ENCODE measurements at places on chromosomes 2 and 18.

DNA sequence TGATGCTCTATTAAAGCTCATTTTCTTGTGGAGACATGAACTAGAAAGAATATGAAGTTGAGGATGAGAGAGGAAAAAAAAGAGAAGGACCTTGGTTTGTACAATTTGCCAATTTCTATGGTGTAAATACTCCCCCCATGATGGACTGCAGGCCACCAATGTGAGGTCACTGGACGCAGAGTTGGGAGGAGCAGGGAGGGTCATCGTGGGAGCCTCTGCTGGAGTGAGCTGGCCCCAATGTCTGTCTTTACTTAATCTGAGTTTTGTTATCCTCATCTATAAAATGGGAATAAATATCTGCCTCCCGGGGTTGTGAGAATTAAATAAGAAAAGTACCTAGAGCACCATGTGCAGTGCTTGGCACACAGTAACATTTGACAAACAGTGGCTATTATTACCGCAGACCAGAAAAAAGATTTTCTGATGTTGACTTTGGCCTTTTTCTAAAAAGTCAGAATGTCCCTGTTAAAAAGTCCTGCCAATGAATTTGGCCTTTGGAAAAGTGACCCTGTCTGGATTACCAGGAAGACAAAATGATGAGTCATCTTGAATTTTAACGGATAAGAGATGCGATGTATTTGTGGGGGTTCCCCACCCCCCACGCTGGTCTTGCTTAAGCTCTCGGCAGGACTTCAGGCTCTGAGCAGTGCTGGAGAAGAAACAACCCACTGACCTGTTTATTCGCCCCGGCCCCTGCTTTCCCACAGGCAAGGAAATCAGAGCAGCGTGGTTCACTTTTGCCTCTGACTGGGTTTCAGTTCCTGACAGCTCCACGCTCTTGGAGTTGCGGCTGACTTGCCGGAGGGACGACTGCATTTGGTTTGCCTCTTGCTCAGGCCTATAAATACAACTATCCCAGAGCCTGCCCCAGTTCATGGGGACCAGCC is 50.3 kb upstream of the FOSL2 start:
- DNase-seq, result no peak

DNA sequence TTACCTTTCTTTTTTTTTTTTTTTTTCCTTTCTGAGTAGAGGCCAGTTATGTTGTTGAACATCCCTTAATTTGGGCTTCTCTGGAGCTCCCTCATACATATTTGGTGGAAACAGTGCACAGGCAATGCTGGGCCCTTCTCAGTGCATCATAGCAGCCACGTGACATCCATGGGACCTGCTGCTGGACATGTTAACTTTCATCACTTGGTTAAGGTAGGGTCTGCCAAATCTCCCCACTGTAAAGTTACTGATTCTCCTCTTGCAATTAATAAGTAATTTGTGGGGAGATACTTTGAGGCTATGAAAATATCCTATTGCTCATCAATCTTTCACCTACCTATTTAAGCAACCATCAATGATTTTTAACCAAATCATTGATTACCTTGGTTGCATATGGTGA is 211.5 kb upstream of the LYPD1 start:
- no peak for DNase-seq

- no peak for DNase-seq
Observed at GRCh38 chr2:119826370-119826961, 66.7 kb downstream of the PTPN4 start.

DNA sequence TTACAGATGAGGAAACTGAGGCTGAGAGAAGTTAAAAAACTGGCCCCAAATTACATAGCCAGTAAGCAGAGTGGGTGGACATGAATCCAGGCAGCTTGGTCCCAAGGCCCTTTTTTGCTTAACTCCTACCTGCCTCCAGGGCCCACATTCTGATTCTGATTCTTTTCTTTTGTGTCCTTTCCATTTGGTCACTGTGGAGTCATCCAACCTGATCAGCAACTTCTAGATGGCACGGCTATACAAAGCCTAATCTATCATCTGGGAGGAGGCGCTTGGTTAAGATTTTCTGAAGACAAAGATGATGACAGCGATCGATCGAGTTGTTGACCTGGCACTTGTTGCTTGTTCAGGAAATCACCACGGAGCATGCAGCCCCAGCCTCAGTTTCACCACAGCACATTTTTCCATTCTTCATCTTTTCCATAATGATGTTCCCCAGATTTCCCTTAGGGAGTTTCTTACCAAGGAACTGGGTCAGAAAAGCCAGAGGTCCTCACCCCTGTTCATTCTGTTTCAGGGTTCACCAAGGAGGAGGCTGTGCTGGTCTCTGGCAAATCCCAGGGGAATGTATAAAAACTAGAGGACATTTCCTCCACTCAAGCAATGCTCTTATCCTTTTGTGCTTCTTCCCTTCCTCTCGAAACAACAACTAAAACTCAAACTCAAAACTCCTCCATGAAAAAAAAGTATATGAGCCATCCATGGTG is 6.9 kb upstream of the IGFBP2 start:
- no peak for DNase-seq

DNA sequence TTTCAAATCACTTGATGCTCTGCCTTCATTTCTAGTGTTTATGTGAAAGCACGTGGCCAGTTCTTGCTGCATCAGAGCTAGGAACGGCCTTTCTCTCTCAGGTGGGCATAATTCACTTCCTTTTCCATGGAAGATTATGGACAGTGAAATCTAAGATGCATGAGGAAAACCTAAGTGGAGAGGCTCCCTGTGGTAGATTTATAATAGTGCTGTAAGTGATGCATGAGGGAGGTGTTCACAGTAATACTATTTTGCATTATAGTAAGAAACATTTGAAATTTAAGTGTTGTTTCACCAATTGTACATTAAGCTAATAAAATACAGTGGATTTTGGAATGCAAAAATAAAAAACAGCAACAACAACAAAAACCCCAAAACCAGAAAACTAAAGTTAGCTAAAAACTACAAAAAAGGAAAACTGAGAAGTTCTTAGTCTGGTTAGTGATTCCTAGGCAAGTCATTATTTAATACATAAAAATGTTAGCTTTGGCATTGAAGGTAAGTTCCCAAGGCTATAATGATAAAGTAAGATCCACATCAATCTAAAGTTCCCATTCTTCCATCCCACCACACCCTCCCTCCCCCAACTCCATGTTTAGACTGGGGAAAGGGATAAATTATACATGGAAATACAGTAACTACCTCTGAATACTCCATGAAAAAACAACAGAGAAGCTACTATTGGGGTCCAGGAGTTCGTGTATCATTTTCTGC is 153.9 kb downstream of the NAPG start:
- no peak for DNase-seq

GRCh38 chr2:97870396-97870843 is 125.3 kb downstream of the TMEM131 start:
- no peak for DNase-seq

GRCh38 chr18:48803518-48803917 is 147.2 kb downstream of the SMAD7 start:
- DNase-seq, result no peak

DNA sequence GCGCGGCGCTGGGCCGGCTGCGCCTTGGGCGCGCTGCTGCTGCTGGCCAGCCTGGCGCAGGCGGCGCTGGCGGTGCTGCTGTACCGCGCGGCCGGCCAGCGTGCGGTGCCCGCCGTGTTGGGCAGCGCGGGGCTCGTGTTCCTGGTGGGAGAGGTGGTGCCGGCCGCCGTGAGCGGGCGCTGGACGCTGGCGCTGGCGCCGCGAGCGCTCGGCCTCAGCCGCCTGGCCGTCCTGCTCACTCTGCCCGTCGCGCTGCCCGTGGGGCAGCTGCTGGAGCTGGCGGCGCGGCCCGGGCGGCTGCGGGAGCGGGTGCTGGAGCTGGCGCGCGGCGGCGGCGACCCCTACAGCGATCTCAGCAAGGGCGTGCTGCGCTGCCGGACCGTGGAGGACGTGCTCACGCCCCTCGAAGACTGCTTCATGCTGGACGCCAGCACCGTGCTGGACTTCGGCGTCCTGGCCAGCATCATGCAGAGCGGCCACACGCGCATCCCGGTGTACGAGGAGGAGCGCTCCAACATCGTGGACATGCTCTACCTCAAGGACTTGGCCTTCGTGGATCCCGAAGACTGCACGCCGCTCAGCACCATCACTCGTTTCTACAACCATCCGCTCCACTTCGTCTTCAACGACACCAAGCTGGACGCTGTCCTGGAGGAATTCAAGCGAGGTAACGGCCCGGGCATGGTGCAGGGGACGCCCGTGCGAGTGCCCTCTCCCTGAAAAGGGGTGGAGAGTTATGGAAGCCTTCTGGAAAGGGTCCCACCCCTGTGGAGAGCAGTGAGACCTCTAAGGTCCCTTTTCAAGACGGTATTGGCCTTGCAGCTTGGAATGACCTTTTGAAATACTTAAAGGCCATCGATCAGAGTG is 1.0 kb downstream of the CNNM3 start:
- DNase-seq, result no peak

DNA sequence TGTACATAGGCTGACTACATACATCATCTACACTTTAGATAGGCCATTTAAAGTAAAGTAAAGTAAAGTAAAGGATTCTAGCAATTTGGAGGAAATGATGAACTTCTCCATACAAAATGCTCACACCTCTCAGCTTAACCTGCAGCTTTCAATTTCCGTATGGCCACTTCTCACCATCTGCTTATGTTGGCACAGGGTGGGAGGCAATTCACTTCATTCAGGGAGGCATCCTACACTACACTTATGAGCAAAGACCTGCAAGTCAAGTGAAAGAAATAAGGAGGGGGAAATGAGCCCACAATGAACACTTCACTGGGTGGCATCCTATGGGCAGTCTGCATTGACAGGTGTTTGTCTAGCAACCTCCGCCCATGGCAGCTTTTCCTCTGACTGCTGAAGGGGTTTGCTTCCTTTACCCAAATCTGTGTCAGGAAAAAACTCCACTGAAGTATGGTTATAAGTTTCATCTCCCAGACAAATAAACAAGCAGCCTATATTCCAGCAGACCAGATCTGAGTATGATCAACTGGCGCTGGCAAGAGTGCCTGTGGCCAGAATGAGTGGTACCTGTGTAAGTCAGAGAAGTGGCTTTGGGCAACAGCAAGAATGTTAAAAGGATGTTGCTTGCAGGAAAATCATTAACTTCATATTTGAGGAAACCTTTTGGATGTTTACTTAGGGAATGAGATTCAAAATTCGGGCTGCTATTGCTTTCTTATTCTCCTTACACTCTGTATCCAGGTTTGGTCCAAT is 449.1 kb downstream of the TGIF1 start:
- no peak for DNase-seq

- no peak for DNase-seq
Observed at GRCh38 chr2:144943986-144944385, 424.1 kb upstream of the ZEB2 start.

GRCh38 chr2:226665306-226665831 is 134.3 kb downstream of the IRS1 start:
- DNase-seq, result no peak

- no peak for DNase-seq
Observed at GRCh38 chr2:82339805-82340204, 2035.3 kb upstream of the LRRTM1 start.

- peak; percentile 15 for DNase-seq
Observed at GRCh38 chr2:241339839-241340630, 16.1 kb upstream of the FARP2 start.

DNA sequence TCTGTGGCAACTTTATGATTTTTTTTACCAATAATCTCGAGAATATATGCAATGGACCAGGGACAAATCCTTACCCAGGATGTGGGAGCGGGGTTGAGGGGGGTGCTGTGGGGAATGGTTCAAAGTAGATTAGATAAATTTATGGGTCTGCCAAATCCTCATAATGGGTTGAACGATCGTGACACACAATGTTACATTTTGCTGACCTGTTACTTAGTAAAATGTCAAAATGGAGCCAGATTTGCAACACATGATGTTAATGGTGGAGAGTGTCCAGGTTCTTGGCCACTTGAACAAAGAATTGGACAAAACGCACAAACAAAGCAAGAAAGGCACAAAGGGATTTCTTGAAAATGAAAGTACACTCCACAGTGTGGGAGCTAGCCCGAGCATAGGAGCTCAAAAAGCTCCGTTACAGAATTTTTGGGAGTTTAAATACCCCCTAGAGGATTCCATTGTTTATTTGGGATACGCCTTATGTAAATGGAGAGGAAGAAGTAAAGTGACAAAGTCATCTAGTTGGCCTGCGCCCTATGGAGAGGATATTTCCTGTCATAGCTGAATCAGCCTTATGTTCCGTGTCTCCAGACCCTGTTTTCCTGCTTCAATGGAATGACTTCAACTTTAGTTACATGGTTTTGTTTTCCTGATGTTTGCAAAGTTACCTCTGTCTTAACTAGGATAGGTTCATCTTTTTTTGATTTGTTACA is 776.0 kb downstream of the DCC start:
- no peak for DNase-seq

DNA sequence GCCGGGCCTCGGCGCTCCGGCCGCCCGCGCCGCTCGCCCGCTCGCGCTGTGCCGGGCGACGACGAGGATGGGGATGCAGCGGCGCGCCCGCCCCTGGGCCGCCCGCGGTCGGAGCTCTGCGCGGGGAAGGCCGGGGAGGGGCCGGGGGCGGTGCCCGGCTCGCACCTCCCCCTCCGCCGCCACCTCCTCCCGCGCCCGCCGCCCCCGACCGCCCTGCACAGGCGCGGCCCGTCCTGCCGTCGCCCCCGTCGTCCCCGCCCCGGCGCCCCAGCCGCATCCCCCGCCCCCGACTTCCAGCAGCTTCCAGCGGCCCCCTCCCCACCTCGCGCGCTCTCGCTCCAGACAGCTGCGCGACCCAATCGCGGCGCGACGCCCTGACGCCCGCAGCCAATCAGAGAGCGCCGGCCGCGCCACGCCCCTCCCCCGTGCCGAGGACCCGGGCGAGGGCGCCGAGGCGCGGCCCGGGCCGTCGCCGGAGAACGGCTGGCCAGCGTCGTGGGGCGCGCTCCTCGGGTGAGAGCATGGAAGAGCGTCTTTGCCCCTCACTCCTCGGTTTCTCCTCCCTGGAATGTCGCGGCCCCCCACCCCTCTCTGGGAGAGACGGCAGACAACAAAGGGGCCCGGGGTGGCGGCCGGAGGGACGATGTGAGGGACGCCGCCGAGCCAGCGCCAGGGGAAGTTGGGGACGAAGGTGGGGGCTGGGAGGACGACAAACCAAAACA is at the start of gene MBOAT2:
TSS of gene MBOAT2 (minus strand) at position 69 of the 722 bp plus-strand sequence. CDS start 70 bp downstream, outside the sequence.
- DNase-seq, result no peak

DNA sequence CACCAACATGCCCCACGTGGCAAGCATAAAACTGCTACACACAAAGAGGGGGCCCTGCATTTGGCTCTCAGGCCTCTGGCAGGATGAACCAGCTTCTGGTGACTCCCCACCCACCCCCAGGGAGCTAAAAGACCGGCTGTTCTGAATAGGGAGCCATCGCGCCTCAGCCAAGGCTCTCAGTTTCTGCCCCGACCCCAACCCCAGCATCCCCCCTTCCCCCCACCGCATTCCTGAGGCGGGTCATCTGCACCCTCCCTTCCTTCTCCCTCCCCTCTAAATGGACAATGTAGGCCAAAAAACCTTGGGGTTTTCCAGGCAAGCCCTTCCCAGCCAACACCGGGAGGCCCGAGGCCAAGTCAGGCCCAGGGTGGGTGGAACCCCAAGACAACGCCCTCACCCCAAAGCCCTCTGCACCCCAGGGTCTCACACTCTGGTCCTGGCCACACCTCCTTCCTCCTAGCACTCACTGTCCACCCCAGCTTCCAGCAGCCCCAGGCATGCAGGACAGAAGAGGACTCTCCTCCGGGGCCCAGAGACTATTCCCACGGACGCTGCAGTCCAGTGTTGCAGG is 5.7 kb downstream of the CYP26B1 start:
- no peak for DNase-seq

- DNase-seq, result no peak
Observed at GRCh38 chr2:226327830-226328229, 471.8 kb downstream of the IRS1 start.

- DNase-seq, result no peak
Observed at GRCh38 chr2:86251840-86252266, 52.6 kb downstream of the MRPL35 start.

- DNase-seq, result no peak
Observed at GRCh38 chr2:113169002-113169530, 4.7 kb upstream of the PSD4 start.

- no peak for DNase-seq
Observed at GRCh38 chr2:216888887-216889622, 29.2 kb upstream of the TNP1 start.

Data from NCI-H2029 treated with DMSO at 0.1 percent for 48 hours (cell line).